Urothelium cell line (cell line): ENCODE measurements at places on chromosomes 3 and 15.

GRCh38 chr15:77168616-77169015 is 97.7 kb upstream of the TSPAN3 start:
- no peak for DNase-seq

GRCh38 chr3:32414522-32415202 is 23.0 kb downstream of the CMTM7 start:
- DNase-seq, result no peak

DNA sequence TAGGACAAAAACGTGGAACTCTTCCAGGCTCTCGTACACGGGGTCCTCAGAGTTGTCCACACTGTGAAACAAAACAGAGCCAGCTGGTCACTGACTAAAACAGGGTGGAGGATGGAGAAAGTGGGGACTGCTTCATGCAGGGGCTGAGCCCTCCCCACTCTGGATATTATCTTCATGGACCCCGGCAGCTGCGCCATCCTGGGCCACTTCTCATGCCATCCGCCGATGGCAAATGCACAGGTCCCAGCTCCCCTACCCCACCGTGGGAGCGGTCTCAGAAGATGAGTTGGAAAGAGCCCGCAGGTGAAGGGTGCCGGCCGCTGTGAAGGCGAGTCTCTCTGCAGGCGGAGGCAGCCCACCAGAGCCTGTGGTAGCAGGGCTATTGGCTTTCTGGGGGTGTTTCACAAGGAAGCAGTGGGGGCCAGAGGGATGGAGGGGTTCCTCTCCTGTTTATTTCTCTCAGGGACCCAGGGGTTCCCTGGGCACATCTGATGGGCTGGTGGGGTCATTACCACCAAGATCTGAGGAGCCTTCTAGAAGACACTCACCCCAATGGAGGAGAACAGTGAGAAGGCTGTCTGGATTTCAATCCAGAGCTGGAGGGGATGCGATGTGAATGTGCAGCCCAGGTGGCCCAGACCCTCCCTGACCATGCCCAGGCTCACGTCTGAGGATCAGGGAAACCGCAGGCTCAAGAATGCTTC is 177.3 kb downstream of the KLF13 start:
- DNase-seq, result no peak

- DNase-seq, result no peak
These were observed 4.5 kb upstream of the GJD2 start for GRCh38 chr15:34759347-34759746.

- DNase-seq, result no peak
These were observed 31.6 kb upstream of the SEMA3F start for GRCh38 chr3:50123394-50124051.

GRCh38 chr3:47394881-47395280 is 14.1 kb downstream of the PTPN23 start:
- DNase-seq, result no peak

DNA sequence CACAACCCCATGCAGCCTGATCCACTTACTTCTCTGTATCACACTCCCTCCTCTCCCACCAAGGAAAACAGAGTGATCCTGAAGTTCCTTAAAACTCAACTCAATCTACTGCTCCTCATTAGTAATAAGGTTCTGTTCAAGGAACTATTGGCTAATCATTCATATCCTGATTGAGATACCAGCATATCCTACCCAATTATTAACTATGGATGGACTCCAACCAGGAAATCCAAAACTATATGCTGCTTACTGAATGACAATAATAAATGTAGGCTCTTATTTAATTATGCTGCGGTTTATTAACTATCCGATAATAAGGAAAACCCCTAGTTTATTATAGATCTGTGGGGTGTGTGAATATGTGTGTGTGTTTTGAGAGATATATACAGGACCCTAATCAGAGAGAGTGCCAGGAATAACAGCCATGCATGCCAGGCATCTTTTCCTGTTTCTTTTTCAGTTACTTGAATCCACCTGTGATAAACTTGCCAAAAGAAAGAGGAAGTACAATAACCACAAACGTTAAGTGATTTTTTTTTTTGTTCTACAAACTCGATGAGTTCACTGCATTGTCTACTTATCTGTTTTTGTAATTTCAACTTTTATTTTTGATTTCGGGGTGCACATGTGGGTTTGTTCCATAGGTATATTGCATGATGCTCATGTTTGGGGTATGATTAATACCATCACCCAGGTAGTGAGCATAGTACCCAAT is 1031.7 kb upstream of the CFAP20DC start:
- DNase-seq, result no peak

DNA sequence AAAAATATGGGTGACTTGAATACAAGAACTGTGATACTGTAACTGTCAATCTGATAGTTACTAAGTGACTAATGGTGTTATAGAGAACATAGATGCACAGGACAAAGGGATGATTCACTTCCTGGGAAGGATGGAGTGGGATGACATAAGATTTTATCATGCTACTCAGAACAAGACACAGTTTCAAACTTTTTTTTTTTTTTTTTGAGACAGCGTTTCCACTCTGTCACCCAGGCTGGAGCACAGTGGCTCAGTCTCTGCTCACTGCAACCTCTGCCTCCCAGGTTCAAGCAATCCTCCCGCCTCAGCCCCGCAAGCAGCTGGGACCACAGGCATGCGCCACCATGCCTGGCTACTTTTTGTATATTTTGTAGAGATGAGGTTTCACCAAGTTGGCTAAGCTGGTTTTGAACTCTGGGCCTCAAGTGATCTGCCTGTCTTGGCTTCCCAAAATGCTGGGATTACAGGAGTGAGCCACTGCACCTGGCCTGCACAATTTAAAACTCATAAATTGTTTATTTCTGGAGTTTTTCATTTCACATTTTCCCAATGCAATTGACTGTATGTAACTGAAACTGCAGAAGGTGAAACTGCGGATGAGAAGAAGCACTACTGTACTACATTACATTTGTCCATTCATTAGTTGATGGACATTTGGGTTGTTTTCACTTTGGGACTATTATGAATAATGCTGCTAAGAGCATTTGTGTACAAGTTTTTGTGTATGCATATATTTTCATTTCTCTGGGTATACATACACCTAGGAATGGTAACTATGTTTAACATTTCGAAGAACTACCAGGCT is 40.6 kb downstream of the ADIPOQ start:
- DNase-seq, result peak; percentile 71

DNA sequence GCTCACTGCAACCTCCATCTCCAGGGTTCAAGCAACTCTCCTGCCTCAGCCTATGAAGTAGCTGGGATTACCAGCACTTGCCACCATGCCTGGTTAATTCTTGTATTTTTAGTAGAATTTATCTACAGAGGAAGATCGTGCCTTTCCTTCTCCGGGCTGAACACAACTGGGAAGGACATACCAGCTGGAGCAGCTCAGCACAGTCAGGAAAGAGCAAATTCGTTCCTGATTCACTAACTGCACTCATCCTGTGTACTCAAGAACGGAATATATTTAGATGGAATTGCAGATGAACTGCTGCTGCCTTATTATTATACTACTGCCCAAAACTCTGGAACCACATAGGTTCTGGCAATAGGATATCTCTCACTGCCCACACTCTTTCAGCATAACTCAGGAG is 27.1 kb upstream of the P4HTM start:
- DNase-seq, result no peak
